Astrocyte (in vitro differentiated cells and primary cell): ENCODE measurements at places on chromosomes 4 and X. TPM values are rescaled to one million over a fixed set of nuclear protein-coding genes. Genes with fewer than 3 reads are reported as not detected.
A peak's percentile ranks its signal among the peaks of the same experiment; 100 is the strongest.

DNA sequence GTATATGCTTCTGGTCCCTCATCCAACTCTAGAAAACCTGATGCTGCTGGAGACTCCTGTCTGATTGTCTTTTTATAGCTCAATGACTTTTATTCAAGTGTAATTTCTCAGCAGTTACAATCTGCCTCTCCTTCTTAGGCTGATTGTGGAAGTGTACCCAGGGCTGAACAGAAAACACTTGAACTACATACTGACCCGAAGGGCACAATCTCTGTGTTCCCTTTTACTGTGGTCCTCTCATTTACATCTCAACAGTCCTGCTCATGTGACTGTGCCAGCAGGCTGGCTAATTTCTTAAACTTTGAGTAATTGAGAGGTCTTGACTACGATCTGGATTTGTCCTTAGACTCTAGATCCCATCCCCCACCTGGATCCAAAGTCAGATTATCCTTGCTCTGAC lies 863.4 kb downstream of the PDHA2 start:
- no peak for DNase-seq

DNA sequence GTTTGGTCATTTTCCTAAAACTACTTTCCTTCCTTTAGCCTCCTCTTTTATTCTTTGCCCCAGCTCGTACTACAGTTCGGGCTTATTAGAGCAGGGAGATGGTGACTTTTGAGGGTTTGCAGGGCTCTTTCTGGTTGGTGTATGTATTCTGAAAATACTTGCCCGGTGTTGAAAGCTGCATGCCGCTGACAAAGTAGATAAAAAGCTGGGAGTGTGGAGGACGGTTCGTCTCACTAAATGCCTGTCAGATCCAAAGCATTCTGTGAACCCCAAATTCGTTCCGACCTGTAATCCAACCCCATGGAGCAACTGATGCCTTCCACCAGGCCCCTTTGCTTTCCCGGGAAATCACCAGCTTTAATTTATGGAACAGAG lies 19.2 kb downstream of the TRIM2 start:
- no peak for DNase-seq

DNA sequence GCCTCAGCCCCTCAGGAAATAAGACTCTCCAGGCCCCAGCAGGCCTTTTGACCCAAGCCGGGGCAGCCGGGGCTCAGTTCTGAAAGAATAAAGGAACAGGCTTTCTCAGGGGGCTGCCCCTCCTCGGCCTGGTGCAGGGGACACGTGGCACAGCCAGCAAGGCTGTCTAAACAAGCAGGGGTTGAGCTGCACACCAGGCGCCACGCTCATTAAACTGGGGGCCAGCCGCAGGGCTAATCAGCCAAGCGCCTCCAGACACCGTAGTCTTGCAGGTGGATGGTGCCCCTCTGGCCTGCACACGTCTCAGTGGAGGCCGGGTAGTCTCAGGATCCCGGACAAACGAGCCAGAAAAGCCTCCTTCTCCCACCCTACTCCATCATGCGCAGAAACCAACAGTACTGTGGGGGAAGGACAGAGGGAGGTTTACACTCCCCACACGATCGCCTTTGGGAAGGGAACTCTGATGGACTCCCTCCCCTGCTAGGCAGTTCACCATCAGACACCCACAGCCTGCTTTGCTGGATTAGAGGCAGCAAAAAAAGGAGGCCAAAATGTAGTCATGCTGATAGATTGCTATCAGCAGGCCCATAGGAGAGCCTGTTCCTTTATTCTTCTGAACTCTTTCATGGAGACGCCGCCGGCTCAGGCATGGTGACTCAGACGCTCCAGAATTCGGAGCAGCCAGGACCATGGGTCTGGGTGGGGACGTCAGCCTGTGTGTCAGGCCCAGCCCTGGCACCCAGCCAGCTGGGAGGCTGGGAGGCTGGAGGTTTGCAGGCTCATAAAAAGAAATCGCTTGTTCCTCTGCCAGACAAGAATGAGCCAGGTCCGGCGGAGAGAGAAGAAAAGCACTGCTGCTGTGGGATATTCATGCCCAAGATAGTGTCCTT lies 342.4 kb downstream of the BCOR start:
- peak; percentile 94 for DNase-seq

- no peak for DNase-seq
Observed at GRCh38 chr4:146110871-146111485, 64.5 kb upstream of the LSM6 start.

- DNase-seq, result no peak
Observed at GRCh38 chr4:127410201-127410600, 222.6 kb upstream of the INTU start.

DNA sequence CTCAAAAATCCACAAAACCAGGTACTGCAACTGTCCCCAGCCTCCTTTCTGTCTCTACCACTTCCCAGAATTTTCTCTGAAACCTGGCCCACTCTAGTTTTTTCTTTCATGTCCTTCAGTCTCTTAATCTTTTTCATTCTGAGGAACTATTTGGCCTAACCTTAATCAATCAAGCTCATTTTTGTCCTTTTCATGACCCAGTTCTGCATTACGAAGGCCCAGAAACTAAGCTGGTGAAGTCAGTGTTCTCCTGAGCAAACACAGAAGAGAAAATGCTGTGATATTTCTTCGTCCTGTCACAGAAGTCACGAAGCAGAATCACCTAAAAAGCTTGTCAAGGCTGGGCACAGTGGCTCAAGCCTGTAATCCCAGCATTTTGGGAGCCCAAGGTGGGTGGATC lies 131.7 kb upstream of the EDNRA start:
- DNase-seq, result peak; percentile 53

DNA sequence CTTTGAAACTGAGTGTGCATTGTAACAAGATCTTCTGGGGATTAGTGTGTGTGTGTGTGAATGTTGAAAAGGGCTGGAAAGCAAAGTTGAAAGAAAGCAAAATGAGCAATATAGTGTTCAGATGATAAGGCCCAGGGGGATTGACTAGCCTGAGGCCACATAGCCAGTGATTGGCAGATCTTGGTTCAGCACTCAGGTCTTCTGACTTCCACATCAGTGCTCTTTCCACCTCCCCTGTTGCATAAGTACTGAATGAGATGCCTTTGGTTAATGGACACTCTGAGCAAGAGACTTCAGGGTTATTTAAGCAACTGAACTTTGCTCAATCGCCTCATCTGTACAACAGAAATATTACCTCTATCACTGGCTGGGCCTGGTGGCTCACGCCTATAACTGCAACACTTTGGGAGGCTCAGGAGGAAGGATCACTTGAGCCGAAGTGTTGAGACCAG lies 120.4 kb downstream of the TMEM164 start:
- no peak for DNase-seq

DNA sequence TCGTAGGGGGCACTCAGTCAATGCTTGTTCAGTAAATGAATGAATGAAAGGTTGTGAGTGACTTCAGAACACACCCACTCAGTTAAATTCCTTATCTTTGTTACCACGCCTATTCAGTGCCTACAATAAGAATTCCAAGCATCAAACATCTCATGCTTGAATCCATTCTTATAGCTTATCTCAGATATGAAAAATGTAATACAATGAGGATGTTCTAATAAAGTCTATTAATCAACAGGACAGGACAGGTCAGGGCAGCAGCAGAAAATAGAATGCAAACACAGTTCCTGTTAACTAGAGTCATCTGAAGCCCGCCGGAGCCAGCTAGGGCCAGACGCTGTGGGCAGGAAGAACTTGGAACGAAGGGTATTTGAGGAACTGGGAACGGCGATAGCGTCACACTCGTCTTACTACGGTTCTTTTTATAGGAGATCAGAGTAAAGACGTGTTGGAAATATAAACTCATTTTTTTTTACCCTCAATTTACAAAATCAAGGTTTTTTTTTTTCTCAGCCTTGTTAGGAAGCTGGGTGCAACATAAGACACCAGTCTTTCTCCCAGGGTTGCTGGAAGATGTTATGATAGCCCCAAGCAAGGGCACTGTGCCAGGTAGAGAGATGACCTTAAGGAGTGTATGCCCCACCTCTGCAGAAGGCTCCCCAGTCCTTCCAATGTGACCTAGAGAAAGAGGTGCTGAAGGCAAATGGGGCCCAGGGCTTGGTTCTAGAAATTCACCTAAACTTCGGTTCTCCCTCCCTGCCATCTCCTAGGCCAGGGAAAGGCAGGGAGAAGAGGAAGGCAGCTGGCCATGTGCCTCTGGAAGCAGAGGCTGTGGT lies 48.3 kb downstream of the SEL1L3 start:
- peak; percentile 94 for DNase-seq

Gene RBM46
- not detected in 2 replicates for total RNA-seq

Gene CLTRN
- 1.0 and 1.2 TPM in 2 replicates for total RNA-seq

Gene SLC16A2
- total RNA-seq, result 21.1 and 22.8 TPM in 2 replicates

Gene SULT1B1
- total RNA-seq, result 0.11 and 0.24 TPM in 2 replicates

Gene USP17L18
- not detected in 2 replicates for total RNA-seq

Gene RAB40AL
- total RNA-seq, result 0.25 TPM in 1 of 2 replicates, not detected in the other

Gene PAGE5
- total RNA-seq, result not detected in 2 replicates
